EH (cell line): ENCODE measurements at places on chromosomes 4 and X.
A peak's percentile ranks its signal among the peaks of the same experiment; 100 is the strongest.

DNA sequence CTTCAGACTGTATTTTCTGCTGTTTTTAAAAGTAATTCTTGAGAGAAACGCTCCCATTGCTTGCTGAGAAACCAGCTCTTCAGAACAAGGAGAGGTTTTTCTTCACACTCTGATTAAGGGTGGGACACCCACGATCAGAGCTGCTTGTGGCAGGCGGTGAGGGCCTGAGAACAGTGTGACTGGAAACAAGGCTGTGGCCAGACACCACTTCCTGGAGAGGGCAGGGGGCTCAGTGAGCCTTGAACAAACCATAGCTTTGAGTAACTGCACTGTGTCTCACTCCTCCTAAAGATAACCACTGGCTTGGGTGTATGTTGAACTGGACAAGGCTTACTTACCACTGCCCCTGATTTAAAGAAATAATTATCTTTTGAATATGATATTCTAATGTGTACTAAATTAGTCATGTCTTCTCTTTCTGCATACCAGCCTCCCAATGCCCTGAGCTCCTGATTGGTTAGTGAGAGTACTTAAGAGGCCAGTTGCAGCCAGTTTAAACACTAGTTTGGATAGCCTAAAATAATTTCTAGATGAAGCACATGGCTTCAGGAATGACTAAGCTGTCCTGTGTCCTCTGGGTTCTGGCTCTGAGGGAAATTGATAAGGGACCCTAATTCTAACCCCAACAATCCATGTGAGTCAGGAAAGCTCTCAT lies 3.7 kb upstream of the GPR82 start:
- DNase-seq = peak; percentile 12

DNA sequence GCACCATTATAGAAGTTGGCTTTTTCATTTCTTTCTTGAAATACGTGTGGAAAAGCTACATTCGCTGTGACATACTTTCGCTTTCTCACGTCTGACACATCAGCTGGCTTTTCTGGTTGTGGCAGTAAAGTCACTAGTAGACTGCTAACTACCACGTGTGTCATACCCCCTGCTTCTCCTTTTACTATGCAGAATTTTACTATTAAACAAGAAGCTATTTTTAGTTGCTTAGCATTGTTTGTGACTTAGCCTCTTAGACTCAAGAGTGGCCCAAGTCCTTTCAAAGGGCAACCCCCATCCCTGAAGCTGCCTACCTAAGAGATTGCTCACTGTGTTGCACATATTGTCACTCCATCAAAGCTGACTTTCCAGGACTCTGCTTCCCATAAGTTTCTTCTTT lies 2.1 kb upstream of the IL2 start:
- DNase-seq = peak; percentile 40

- DNase-seq = peak; percentile 71
Observed at GRCh38 chrX:48971249-48972219, at the start of gene KCND1. KCND1 (minus strand) TSS chrX:48971844; CDS start chrX:48970271, 1,573 bp downstream.

GRCh38 chr4:86060341-86060740 lies 299.5 kb downstream of the MAPK10 start:
- no peak for DNase-seq
